SK-N-SH (cell line): ENCODE measurements at places on chromosomes 2 and 18.

GRCh38 chr2:213627054-213627710, 342.9 kb downstream of the SPAG16 start:
- DNase-seq, result no peak

DNA sequence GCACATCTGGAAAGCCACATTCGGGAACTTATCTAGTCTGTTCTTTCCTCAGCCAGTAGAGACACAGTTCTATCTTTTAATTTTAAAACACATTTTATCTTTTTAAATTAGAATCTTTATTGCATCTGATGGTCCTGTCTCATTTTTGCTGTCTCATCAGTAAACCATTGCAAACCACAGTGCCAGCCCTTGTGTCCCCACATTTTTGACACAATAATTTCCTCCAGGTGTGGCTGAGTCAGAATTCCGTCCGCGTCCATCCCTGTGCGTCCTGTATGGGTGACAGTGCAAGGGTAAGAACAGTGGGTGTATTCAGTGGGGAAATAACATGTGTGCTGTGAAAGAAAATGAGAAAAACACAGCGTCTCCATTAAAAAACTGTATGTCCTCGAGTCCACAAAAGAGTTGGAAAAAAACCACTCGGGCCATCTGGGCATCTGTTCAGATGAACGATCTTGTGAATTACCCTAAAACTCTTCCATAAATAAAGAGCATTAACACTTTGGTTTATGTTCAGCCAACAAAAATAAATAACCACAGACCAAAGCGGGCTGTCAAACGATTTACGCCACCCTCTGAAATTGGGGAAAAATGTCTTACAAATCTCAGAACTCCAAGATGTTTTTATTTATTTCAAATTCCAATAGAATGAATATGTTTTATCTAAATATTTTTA, 137.3 kb downstream of the ZNF516 start:
- DNase-seq, result no peak

- peak; percentile 69 for DNase-seq
These were observed 80.6 kb downstream of the GFPT1 start for GRCh38 chr2:69306393-69306821.

GRCh38 chr2:120287183-120288015, 34.7 kb downstream of the RALB start:
- DNase-seq, result no peak

- no peak for DNase-seq
These were observed 17.2 kb downstream of the MBP start for GRCh38 chr18:77115192-77115953.

DNA sequence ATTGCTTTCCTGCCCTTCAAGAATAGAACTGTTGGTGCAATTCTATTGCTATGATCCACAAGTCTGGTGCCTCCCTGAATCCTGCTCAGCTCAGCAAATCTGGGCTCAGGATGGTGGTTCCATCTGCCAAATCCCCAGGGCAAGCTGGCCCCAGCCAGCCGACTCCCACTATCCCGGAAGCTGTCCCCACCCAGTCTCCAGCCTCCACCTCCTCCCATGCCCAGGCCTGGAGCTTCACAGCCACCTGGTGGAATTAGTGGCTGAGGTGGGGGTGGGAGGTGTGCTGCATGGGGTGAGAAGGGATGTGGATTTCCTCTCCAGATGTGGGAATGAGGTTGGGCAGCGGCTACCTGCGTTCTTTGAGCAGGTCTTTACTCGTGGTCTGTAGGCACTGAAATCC, 119.3 kb upstream of the SMAD2 start:
- DNase-seq, result no peak

GRCh38 chr2:211503198-211503597, 946.8 kb downstream of the CPS1 start:
- no peak for DNase-seq

- peak; percentile 95 for DNase-seq
These were observed 3.3 kb upstream of the SOS1 start for GRCh38 chr2:39124000-39124745.

DNA sequence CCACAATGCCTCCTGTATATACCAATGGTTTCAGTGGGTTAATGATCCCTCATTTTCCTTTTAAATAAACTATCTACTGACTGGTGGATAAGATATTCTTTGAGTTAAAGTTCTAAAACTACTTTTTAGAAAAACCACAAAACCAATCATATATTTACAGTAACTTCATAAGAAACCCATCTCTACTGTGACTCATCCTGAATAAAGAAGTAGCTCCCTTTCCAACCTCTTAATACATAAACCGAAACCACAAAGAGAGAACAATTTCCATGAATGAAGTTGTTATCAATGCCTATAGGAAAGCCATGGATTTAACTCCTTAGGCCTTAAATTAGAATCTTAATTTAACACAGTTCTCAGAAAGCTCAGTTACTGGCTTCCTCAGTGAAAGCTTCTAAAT, 227.0 kb upstream of the SMAD7 start:
- DNase-seq, result no peak

DNA sequence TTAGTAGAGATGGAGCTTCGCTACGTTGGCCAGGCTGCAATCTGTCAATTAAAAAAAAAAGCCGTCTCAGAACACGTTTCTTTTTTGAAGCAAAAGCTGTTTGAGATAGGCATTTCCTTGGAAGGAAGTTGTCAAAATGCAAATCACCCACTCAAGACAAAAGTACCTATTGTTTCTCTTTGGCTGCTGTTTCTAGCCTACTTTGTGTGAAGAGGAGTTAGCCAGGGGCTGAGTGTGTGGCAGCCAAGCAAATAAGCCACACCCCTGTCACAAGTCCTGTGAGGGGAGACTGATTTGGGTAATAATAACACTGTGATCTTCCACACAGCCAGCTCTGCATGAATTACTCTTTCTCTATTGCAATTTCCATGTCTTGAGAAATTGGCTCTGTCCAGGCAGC, 47.4 kb upstream of the CDCA7 start:
- DNase-seq, result no peak

GRCh38 chr2:218284106-218284811, 8.0 kb downstream of the TMBIM1 start:
- DNase-seq, result no peak

GRCh38 chr2:776487-776886, 99.3 kb upstream of the TMEM18 start:
- no peak for DNase-seq

DNA sequence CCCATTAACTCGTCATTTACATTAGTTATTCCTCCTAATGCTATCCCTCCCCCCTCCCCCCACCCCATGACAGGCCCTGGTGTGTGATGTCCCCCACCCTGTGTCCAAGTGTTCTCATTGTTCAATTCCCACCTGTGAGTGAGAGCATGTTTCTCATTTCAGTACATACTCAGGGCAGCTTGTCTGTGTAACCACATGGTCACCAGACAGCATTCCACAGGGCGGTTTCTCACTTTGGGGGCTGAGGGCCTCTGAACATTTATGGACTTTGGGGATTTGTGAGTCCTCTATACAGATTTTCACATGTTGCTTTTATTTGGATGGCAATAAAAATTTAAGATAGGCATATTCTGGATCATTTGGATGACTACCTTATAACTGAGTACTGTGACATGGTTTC, 84.0 kb downstream of the LYPD6B start:
- no peak for DNase-seq

DNA sequence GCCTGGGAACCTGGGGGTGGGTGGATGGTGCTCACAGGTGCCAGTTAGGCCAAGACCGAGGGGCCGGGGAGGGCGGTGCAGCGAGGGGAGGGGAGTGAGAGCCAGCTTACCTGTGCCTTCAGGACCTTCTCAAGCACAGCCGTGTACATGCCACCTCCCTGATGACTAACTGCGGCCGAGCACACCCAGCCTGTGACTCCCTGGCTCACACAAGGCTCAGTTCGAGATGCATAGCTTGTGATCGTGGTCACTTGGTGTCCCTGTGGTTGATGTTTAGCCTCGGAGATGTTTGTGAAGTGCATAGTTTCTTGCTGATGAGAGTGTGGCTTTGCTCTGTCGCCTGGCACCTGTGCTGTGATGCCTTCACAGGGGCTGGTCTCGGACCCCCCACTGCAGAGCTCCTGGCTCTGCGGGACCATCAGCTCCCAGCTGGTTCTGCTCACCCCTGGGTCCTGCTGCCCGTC, 84.5 kb upstream of the ODC1 start:
- no peak for DNase-seq

GRCh38 chr2:120241684-120242083, 11.0 kb upstream of the RALB start:
- no peak for DNase-seq

DNA sequence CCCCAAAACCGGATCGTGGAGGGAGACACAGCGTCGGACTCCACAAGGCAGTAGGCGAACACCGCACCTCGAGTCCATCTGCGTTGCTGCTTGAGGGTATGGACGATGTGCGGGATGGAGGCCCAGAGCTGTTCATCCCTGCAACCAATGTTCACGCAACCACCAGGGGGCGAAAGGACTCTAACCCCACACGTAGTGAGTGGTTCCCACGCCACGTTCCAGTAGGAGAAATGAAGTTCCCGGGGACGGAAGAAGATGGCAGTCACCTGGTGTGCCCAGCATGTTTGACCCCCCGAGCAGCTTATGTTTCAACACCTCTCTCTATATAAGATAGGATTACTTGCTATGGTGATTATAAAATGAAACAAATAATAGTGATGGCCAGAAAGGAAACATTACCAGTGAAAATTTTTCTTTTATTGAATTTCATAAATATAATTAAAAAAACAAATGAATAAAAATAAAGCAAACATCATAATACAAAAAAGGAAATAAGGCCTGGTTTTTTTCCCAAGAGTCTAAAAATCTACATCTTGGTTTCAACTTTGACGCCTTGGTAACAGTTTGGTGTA, 184.3 kb downstream of the SH3BP4 start:
- DNase-seq, result peak; percentile 78

GRCh38 chr2:6866275-6866671, 566 bp upstream of the CMPK2 start:
- peak; percentile 60 for DNase-seq

GRCh38 chr2:241534701-241535375, 23.7 kb upstream of the BOK start:
- DNase-seq, result no peak

- DNase-seq, result no peak
These were observed 717.6 kb downstream of the TDRD15 start for GRCh38 chr2:21841341-21841740.

- DNase-seq, result no peak
These were observed 177.5 kb downstream of the ALPK2 start for GRCh38 chr18:58451115-58451971.

- DNase-seq, result no peak
These were observed 65.4 kb upstream of the VRK2 start for GRCh38 chr2:57981083-57981768.

DNA sequence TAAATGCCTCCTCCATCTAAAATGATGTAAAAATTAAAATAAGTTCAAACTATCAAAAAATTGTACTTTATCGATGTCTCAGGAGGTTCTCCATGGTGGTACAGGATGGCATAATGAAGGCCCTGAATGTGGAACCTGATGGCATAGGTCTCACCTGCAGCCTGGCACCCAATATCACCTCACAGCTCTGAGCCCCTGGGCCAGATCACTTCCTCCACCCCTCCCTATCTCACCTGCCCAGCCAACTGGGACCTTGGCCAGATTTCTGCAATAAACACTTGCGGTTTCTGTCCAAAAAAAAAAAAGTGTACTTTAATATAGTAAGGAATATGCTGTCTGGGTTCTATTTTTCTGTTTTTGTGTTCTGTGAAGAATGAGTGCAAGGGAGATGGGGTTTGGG, 6.7 kb upstream of the RBM45 start:
- DNase-seq, result no peak

DNA sequence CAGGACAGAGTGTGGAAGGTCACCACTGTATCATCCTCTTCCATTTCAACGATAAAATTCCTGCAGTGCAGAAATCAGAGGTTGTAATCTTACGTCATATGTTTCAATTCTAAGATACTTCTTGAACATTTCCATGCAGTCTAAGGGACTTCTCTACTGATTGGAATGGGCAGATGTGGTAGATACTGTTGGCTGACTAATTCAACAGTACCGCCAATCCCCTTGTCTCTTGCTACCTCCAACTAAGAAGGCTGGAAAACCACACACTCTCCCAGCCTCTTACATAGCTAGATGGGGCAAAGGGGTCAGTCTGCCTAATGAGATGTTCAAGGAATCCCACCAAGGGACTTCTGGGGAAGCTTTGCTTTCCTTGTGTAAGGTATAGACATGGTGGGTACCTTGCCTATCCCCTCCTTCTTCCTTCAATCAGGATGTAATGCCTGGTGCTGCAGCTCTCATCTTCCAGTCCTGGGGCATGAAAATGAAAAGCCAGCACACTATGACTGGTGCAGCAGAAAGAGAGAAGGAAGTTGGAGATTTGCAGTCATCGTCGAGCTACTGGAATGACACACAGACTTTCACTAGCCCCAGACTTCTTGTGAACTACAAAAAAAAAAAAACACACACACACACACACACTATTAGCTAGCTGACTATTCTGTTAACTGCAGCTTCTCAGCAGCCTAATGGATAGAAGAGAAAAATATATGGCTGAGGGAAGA, 84.1 kb downstream of the ALPK2 start:
- no peak for DNase-seq

GRCh38 chr2:50641633-50642032, 390.3 kb downstream of the NRXN1 start:
- DNase-seq, result no peak

DNA sequence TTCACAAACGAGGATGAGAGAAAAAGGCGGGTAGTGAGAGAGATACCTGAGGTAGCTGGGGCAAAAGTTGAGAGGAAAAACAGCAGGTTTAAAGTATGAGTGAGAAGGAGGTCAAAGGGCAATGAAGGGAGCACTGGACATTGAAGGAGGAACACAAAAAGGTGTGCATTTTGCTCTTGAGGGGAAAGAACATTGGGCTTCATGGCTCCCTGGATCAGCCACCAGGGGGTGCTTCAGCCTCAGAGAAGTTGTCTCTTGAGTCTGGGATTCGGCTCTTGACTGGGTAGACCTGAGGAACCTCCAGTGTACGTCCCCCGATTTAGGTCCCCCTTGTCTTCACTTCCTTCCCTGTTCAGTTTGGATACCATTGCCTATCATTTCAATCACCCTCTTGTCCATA, 128.5 kb downstream of the RAPGEF4 start:
- DNase-seq, result no peak

DNA sequence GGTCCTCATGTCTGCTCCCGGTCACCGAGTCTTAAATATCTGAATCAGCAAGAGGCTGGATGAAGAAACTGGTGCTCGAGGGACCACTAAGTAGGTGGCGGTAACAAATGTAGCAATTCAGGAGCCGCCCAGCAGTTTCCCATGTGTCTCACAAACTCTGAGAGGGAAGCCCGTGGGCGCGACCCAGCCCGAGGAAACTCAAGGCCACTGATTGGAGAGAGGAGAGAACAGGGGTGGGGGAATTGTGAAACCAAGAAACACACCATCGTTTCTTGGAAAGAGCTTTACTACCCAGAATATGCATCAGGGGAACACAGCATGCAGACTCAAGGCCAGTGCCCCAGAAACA, 10.8 kb downstream of the MLPH start:
- DNase-seq, result no peak

- DNase-seq, result no peak
These were observed 334.3 kb downstream of the DYSF start for GRCh38 chr2:71787476-71788185.
